ENCODE measurements at places on chromosomes 4 and X. TPM values are rescaled to one million over a fixed set of nuclear protein-coding genes. Genes with fewer than 3 reads are reported as not detected.

Gene CT55
- not detected for total RNA-seq

DNA sequence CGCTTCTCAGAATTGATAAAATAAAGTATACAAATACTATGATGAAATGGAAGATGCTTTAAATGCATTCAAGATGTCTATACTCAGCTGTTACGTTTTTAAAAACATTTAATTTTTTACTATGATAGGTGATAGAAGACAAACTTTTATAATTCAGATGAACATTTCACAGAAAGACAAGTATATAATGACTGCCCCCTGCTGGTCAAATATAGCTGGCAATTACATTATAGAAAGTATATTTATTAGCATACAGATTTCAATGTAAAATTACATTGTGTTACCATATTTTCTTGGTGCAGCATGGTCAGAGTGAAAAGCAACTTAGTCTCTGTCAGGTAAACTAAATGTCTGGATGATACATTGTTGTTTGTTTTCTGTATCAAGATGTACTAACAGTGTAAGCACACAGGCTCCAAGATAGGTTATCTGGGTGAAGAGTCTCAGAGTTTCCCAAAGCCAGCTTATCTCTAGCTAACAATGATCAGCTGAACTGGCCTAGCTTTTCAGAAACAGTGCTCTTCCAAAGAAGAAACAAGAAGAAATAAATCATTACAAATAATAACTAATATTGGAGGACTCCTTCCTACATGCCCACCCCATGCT lies 54.1 kb downstream of the SRPX start:
- no peak for DNase-seq

DNA sequence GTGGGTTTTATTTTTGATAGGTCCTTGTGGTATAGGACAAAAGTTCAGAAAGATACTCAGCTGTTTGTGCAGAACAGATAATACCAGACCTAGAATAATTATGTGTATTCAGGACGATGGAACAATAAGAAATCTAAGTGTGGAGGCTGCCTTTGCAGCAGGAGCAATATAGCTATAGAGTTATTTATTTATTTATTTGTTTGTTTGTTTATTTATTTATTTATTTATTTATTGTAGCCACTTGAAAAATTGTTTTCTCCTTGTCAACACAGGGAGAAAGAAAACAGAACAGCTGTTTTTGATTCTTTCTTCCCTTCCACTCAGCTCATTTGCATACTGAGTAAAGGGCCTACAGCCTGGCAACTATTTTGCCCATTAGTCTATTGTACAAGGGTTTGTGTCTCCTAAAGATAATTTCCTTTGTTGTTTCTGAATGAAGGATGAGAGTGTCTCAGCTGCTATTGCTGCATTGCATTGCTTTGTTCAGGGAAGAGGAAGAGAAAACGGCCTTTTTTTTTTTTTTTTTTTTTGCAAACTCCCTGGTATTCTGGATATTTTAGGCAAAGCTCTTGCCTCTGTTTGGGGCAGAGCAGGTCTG lies 56.0 kb upstream of the ESX1 start:
- DNase-seq = no peak

GRCh38 chrX:33726281-33727160 lies 405.6 kb downstream of the FAM47A start:
- no peak for DNase-seq

- no peak for DNase-seq
Measured at GRCh38 chr4:85688055-85688740, 213.2 kb downstream of the ARHGAP24 start.

DNA sequence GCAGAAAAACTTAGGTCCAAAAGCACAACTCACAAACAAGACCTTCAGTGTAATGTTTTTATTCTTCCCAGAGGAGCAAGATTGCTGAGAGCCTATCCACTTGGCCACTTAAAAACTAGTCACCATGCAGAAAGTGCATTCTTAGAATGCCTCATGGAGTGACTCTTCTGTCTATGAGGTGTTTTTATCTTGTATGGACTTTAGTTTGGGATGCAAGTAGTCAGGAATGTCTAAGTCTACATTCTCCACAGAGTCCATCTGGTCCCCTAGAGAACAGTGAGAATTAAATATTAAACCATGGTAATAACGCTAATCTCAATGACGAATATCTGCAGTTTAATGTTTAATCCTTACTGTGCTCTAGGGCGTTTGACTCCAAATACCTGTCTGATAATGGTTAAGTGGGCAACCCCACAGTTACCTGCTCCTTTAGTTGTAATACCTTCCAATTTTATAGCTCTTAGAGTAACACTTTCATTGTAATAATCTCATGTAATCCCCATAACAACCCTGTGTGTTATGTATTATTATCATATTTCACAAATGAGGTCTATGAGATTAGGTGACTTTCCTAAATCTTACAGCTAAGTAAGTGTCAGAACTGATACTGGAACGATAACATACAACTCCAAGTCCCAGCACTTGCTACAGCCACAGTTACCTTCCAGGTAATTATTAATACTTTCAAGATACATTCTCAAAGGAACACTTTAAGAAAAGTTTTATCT lies 235.6 kb upstream of the JADE1 start:
- no peak for DNase-seq

Gene PNMA6F
- not detected for total RNA-seq

- no peak for DNase-seq
Measured at GRCh38 chrX:42117318-42117717, 194.0 kb upstream of the CASK start.

DNA sequence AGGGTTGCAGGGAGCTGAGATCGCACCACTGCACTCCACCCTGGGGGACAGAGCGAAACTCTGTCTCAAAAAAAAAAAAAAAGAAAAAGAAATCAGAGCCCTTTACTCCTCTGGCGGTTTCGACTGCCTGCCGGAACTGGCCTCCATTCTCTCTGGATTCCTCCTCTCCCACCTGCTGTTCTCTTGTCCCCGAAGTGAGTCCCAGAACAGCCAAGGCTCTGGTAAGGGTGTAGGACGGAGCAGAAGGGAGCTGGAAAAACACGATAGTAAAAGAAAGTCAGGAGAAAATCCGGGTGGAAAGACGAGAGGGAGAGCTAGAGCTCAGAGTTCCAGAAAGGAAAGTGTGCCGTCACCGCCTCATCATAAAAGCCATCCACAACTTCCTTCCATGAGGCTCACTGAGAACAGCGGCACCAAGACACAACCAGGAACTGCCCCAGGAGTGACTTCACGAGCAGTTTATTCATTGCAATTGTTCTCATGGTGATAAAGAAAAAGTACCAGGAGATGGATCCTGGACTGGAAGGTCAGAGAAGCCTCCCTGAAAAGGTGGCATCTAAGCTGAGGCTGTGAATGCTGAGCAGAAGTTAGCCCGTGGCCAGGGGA lies 12.3 kb downstream of the TLR3 start:
- DNase-seq = no peak

DNA sequence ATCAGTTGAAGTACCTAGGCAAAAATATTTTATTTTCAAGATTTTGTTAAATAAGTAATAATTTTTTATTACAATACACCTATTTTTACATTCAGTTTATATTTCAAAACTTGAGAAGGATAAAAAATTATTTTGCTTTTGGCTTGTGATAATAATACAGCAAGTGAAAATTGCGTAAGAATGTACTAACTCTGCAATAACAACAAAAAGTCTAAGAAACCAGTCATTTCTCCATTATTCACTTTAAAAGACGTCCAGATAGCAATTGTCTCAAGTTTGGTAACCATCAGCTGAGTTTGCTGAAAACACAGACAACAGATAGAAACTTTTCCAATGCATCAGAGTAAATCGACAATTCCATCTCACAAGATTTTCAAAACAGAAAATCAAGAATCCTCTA lies 12.1 kb downstream of the CXCL8 start:
- DNase-seq = no peak

DNA sequence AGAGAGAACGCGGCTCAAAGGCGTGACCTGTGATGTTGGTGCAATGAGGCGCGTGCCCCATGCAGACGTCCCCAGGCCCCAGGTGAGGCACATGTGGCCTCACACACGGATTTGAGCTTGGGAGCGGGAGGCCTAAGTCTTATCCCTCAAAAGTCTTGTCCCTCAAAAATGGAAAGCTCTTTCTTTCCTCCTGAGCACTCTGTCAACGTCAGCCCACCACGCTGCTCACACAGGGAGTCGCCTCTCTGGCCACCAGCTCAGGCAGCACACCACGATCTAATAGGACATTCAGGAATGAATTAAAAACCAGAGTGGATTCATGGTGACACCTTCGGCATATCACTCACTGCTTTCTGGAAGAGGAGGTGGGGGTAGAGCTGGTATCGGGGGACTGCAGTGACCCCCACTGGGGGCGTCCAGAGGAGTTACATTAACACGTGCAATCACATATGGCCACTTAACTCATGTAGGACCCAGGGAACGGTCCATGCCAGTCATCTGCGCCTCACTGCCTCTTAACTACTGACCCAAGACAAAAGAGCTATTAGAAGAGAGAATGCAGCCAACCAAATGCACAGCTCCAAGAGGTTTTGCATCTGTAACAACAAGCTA lies 21.9 kb upstream of the CYP4V2 start:
- DNase-seq = no peak

GRCh38 chr4:184583738-184584502 lies 65.3 kb downstream of the CASP3 start:
- DNase-seq = no peak

DNA sequence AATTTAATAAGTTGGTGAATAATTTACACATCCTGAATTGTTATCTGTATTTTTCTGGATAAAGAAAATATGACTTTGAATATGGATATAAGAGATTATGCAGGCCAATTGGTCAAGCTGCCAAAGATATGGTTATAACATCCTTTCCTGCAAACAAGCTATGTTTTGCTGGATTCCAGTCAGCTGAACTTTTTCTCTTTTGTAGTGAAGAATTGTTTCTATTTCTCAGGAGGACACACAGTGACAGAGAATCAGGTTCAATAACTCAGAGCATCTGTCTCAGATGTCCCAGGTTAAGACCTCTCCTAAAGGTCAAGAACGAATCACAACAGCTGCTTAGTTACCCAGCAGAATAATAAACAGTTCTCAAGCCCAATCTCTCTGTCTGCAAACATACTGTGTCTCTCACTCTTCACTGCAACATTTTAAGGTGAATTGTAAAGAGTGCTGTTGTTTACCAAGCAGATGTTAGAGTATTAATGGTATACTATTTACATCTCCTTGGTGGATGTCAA lies 189.5 kb upstream of the ANKRD50 start:
- no peak for DNase-seq

Gene HSFX3
- total RNA-seq = not detected

Gene FABP2
- not detected for total RNA-seq

- DNase-seq = no peak
Measured at GRCh38 chr4:140533951-140534480, 10.0 kb downstream of the ELMOD2 start.
